ENCODE measurements at places on chromosomes 6 and 20.
A peak's percentile ranks its signal among the peaks of the same experiment; 100 is the strongest.

DNA sequence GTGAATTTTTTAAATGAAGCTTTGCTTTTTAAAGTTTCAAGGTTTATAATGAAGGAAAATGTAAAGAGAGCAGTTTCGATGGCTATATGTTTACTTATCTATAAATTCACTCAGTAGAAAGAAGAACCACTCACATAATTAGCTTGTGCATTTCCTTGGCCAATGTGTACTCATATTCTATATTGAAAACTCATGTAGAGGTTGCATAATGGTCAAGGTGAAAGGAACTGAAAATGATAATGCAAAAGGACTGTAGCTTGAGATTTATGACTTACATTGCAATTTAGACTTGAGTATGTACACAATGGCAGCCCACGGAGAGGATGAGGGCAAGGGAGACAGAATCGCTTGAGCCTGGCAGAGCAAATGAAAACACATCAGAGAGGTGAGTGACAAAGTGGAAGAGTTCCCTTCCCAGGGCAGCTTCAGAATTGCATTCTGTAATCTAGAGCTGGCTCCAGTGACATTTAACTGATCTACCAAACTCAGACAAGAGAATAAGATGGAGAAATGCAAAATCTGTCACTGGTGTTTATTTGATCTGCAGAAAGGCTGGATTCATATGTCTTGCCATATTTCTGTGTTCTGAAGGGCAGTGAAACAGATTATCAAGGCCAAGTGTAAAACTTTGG, 191.8 kb downstream of the TMEM200A start:
- no peak for DNase-seq

GRCh38 chr6:131197716-131198115, 62.4 kb downstream of the AKAP7 start:
- no peak for DNase-seq

DNA sequence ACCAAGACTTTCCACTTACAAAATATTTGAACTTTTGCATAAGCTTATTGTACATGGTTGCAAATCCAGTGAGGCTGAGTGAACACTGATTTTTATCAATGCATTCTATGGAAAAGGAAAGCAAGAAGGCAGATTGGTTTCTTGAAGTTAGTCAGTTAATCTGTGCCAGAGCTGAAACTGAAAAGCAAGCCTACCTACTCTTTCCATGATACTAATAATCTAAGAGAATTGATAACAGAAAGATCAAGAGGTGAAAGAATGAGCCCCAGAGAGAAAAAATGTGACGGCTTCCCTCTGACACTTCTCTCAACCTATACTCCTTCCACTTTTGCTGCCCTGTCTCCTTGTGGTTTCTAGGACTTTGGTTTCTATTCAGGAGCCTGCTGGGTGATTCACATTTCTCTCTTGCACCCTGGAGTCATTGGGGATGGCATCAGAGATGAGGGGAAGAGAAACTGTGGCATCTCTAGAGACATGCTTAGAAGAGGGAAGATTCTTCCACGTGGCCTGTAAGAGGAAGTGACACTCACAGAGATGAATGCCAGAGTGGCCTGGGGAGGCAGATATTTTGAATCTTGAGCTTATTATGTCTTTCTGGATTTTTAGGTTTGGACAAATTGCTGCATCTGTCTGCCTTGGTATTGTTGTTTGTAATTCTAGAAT, 158.6 kb upstream of the RIMS1 start:
- no peak for DNase-seq

- peak; percentile 23 for DNase-seq
Observed at GRCh38 chr6:154157082-154157481, 118.0 kb downstream of the OPRM1 start.

- DNase-seq = no peak
Observed at GRCh38 chr20:34347571-34347970, 15.5 kb upstream of the ITCH start.

Measured in T-helper 1 cell (primary cell).